ENCODE measurements at places on chromosomes 12 and 14.

DNA sequence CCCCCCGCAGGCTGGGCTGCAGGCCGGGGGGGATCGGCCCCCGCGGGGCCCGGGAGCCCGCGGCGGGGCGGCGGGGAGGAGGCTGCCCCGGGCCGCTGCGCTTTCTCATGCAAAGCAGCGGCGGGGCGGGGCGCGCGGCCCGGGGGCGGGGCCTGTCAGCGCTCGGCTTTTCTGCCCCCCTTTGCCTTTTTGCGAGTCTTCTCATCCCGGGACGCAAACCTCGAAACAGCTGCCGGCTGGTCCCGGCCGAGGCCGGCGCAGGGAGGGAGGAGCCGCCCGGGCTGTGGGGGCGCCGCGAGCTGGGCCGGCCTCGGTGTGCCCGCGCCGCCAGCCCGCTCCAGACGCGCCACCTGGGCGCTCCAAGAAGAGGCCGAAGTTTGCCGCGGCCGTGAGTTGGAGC is at the start of gene FZD10:
TSS of gene FZD10 (plus strand) at position 198 of the 400 bp plus-strand sequence. CDS start 479 bp downstream, outside the sequence.
- peak; percentile 15 for DNase-seq

DNA sequence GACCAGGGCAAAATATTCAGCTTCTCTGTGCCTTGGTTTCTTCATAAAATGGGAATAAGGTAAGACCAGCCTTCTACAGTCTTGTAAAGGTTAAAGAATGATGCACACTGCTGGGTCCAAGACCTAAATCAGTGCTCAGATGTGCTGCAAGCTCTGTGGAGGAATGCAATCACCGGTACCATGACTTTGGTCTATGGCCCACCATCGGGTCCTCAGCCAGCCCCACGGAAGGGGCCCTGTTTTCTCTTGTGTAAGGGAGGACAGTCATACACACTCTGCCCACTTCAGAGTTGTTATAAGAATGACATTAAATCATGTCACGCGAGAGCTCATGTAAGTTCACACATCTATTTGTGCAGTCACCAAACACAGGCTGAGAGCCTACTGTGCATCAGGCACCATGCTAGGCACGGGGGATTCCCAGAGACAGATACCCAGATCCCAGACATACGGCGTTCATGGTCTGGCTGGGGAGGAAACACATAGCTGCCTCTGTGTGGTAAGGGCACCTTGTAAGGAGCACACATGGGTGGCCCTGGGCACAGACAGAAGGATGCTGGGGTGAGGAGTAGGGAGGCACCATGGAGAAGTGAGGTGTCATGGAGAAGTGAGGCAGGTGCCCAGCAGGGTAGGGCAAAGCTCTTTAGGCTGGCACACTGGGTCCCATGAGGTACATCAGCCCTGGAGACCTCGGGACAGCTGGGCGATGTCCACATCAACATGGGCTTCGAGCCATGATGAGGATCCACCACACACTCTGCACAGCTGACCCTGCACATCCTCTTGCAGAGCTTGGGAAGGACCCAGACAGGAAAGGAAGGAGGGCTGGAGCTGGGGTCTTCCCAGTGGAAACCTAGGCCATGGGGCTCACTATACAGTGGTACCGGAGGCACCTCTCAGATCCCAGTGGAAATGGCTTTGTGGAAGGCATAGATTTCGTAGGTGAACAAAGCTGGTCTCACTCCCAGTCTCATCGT is 190.4 kb upstream of the DIO3 start:
- no peak for DNase-seq

DNA sequence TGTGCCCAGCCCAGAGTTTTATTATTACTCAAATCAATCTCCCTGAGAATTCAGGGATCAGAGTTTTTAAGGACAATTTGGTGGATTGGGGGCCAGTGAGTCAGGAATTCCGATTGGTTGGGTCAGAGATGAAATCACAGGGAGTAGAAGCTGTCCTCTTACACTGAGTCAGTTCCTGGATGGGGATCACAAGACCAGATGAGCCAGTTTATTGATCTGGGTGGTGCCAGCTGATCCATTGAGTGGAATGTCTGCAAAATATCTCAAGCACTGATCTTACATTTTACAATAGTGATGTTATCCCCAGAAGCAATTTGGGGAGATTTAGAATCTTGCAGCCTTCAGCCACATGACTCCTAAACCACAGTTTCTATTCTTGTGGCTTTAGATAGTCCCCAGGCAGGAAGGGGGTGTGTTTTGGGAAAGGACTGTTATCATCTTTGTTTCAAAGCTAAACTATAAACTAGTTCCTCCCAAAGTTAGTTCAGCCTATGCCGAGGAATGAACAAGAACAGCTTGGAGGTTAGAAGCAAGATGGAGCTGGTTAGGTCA is 89.1 kb upstream of the CNOT2 start:
- DNase-seq = no peak

DNA sequence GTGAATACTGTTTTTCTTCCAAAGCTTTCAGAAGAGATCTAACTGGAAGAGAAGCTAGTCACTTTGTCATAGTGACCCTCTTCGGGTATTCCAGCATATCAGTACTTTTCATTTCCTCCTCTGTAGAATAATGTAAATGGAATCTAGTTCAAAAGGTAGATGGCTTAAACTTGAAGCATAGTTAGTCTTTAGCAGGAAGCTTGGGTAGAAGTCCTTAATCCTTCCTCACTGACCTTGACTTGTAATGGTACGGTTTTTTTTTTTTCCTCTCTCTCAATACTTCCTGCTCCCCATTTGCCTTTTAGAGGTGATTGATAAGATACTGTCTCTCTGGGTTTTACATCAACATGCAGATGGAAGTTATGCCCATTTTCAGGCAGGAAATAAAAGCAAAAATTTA is 1.7 kb downstream of the FBXO34 start:
- no peak for DNase-seq

DNA sequence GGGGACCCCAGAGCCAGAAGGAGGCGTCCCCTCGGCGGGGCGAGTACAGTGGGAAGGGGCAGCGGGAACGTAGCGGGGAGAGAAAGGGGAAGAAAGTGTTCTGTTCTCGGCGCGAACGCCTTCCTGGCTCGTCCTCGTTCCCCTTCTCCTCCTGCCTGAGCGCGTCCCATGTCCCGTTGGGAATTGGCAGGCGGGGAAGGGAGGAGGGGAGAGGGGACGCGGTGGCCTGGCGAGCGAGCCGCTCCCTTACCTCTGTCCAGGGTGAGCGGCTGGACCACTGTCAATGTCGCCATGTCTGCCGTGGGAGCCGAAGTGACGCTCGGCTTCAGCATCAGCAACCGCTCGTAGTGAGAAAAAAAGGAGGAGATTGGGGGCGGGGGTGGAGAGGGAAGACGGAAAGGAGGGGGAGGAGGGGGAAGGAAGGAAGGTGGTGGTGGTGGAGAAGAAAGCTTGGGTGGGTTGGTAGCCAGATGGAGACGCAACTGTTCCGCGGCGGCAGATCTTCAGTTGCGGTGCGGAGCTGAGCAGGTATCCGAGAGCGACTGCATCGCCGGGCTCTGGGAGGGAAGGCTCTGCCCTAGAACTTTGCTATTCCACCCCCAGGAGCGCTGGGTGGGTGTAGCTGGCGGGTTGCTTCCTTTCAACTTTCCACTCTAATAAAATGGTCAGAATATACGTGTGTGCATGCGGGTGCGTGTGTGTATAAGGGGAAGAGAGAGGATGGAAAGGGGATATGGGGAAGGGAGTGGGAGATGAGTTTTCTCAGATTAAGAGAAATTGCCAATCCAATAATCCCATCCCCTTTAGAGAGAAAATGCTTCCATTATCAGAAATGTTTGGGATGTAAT is at the start of gene LIN7A:
TSS of gene LIN7A (minus strand) at position 544 of the 848 bp plus-strand sequence. CDS start at position 332, 212 bp downstream.
- DNase-seq = no peak

DNA sequence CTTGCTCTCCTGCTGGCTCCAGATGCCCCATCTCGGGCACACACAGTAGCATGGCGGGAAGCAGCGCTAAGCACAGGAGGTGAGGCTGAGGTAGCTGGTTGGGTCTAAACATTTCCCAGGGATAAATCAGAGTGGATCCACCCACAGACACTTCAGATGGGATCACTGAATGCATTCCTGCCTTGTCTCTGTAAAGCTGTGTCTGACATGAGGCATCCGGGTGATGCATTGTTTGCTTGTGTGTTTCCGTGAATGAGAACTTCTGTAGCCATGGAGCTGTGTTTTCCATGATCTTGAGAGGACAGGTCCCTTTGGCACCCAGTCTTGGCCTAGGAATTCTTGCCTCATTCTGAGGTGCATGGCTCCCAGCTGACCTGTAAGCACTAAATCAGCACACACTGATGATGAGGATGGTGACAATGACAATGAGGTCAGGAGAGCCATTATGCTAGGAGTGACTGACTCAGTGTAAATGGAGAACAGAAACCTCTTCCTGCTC is 6.7 kb upstream of the KRT75 start:
- no peak for DNase-seq

- DNase-seq = no peak
These were observed 58.3 kb downstream of the PRKCH start for GRCh38 chr14:61379639-61380184.

- DNase-seq = no peak
These were observed 82.4 kb downstream of the PIWIL1 start for GRCh38 chr12:130420071-130420470.

GRCh38 chr12:57590864-57591781 is at the start of gene PIP4K2C:
TSS of gene PIP4K2C (plus strand) at chr12:57591192. CDS start at chr12:57591290, 98 bp downstream.
- DNase-seq = peak; percentile 57

GRCh38 chr12:124305776-124306685 is 11.1 kb downstream of the RFLNA start:
- DNase-seq = no peak

- no peak for DNase-seq
These were observed 88.4 kb downstream of the SLC2A13 start for GRCh38 chr12:40017488-40017887.

GRCh38 chr14:93073910-93074769 is 41.6 kb downstream of the ITPK1 start:
- no peak for DNase-seq

DNA sequence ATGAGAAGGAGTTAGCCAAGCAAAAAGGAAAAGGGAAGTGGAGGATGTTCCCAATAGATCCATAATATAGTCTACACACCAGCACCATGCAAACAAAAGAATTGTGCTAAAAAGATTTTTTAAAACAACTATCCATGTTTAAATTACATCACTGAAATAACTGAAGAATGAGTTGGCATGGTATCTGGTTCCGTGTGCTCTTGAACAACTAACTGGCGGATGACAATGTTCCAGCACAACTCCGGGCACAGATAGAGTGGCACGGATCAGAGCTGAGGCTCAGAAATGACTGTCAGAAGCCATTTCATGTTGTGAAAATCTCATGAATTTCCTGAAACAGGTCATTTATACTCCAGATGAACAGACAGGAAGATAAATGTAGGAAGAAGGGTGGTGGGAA is 153.1 kb downstream of the HMGA2 start:
- DNase-seq = no peak

GRCh38 chr14:92724516-92725340 is 23.7 kb downstream of the LGMN start:
- no peak for DNase-seq

- no peak for DNase-seq
These were observed 1.2 kb downstream of the FLRT2 start for GRCh38 chr14:85531141-85531586.

Measured in activated CD4-positive, alpha-beta T cell treated with anti-CD3 and anti-CD28 coated beads for 24 hours (primary cell).